Stimulated activated CD4-positive, alpha-beta T cell treated with anti-CD3 and anti-CD28 coated beads, Interleukin-1b, Interleukin-23, amount 100 ng/mL, for 1 hour (primary cell): ENCODE measurements at places on chromosomes 6 and 20.
A peak's percentile ranks its signal among the peaks of the same experiment; 100 is the strongest.

DNA sequence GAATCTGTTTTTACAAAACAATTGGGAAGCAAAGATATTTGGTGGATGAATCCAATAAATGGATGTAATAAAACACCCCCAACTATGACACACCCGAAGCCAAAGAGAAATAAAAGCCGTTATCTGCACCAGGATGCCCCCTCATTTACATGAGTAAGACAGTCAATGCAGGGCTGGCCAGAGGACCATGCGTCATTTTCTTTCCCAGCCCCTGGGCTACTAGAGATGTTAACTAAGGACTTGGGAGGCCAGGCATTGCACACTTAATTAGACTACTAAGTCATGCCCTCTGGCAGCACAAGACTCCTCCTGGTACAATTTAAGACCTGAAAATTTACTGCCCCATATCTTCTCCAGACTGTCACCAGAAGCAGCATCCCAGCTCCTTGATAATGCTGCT, 3.2 kb downstream of the LEMD2 start:
- DNase-seq: no peak

GRCh38 chr20:62378215-62378614, 8.7 kb upstream of the RPS21 start:
- no peak for DNase-seq

DNA sequence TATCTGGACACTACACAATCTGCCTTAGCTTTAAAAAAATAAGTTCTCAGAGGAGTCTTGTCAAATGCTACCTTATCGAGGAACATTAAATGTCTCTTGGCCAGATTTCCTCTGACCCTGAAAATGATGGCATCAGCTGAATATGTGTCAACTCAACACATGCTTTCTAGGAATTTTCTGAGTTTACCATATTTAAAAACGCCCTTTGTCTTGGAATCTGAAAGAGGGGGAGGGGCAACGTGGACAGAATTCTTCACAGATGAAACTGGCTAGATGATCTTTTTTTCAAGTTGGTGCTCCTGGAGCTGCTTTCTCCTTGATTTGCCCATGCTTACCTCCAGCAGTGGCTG, 5.1 kb downstream of the SOX4 start:
- DNase-seq: no peak

DNA sequence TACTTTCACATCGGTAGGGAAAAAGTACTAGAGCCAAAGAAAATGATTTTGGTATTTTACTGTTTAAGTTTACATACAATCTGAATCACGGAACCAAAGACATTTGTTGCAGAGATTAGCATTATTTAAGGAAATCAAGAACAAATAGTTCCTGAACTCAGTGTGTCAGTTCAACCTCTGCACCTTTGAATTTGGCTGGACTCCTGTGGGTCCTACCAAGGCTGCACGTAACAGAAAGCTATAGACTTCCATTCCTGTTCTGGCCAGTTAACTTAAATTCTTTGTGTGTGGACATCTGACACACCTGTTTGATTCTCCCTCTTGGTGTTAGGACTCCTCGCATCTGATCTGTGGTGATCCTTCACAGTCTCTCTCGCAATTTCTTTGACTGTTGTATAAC, 69.6 kb downstream of the MACROD2 start:
- DNase-seq: no peak

- DNase-seq: no peak
Measured at GRCh38 chr6:133286765-133287164, 45.6 kb downstream of the EYA4 start.

DNA sequence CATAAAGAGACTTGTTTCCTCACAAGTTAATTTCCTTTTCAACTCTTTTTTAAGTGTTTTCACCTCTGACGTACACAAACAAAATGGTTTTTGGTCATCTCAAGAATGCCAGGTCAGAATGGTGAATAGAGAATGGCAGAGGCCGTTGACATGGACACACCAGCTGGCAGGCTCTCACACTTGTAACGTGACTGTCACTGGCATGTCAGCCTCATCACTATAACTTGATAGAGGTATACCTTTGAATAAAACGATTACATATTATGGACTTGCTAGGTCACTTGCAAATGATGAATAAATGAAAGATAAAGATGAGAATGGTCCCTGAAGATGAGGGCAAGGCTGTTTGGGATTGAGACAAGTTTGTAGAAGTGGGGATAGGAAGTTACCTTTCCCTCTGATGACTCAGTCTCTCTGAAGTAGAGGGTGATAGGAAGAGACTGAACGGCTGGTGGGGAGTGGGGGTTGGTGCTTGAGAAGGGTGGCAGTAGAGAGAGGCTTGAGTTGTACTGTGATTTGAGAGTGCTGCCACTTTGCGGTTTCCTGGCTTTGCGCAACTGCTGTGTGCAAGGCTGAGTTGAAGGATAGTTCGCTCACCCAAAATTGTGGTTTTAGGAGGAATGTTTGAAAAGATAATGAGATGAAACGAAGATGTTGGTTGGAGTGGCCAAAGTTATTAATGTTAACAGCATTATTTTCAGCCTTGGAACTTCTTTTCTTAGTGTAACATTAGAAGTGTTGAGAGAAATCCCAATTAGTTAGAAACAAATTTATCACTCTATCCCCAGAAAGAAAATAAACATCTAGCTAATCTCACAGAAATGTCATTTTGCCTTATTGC, 30.3 kb downstream of the TBPL1 start:
- DNase-seq: no peak

DNA sequence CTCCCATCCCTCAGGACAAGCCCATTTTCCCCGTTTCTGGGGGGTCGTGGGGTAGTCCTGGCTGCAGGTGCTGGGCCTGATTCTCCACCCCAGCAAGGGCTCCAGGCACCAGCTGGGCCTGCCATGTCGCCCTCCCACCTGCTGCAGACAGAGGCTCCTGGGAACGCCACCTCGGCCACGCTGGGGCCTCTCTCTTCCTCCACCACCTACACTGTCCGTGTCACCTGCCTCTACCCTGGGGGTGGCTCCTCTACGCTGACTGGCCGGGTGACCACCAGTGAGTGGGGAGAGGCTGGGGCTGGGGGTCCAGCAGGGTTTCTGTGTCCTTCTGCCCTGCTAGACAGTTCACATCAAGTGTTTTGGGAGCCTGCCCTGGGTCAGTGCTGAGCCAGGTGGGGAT, 19.3 kb downstream of the COL20A1 start:
- no peak for DNase-seq

DNA sequence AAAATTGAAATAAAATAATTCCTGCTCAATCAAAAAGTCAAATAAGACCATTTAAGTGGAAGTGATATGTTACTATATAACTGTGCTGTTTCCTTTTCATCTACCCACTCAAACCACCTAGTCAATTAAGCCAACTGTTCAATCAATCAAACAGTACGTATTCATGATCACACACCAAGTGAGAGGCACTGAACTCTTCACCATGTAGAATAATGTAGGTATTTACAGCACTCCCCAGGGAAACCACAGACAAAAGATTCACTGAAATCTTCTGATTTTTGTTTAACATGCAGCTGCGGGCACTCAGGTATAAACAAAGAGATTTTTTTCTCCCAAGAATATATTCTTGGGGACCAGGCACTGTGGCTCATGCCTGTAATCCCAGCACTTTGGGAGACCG, 21.3 kb upstream of the OPRM1 start:
- no peak for DNase-seq

DNA sequence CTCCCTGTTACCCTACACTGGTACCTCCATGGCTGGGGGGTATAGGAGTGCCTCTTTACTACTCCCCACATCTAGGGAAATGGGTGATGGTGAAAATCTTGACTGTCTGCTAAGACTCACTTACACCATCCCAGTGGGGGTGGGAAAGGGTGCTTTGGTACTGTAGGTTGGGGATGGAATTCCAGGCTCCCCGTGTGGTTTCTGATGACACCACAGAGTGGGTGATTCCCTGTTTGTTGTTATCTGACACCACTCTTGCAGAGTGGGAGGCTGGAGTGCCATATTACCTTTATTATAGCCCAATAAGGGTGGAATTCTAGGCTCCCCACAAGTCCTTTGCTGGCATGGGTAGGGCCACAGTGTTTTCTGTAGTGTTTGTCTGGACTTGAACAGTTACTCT, 264.6 kb upstream of the MAN1A1 start:
- DNase-seq: no peak

GRCh38 chr20:17605131-17605660, 35.3 kb downstream of the DSTN start:
- DNase-seq: no peak

DNA sequence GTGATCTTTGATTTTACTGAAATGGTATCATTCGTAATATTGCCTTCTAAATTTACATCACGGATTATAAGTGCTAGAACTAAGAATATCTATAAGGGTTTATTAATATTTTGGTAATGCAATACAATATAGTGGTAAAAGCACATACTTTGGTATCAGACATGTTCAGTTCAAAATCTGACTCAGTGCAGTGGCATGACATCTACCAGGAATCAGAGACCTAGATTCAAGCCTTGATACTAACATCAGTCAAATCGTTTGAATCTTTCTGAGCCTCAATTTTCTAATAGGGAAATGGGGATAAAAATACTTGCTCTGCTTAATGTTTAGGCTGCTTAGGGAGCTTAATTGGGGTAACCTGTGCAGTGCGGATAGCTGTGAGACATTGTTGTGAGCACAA, 488.0 kb downstream of the BCKDHB start:
- DNase-seq: no peak

GRCh38 chr20:18265441-18265840, 22.9 kb upstream of the ZNF133 start:
- no peak for DNase-seq

DNA sequence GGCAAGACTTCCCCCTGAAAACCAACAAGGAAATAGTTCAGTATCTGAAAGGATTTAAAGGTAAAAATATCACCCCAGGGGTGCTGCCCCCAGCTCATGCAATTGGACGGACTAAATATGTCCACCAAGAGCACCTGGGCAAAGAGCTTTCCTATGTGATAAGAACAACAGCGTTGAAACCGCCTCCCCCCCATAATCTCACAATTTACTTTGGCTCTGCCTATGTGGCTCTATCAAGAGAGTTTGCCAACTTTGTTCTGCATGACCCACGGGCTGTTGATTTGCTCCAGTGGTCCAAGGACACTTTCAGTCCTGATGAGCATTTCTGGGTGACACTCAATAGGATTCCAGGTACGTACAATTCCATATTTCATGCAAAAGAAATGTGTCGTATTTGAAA, 35.8 kb downstream of the GCNT2 start:
- DNase-seq: no peak

DNA sequence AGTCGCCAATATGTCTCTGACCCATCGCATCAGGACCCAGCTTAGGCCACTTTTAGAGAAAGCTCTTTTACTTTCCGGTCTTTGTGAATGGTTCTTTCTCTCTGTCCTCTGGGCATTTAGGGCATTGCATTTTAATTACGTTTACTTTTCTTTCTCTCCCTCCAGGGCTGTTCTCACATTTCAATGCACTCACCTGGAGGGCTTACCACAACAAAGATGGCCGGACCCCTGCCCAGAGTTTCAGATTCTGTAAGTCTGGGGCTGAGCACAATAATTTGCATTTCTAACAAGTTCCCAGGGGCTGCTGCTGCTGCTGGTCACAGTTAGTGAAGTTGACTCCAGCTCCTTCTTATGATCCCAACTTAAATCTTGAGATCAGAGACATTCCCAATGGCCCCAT, 3.0 kb downstream of the ANKRD66 start:
- DNase-seq: no peak

- no peak for DNase-seq
Measured at GRCh38 chr6:3426927-3427686, 29.7 kb downstream of the SLC22A23 start.

- no peak for DNase-seq
Measured at GRCh38 chr20:17570347-17571152, 675 bp downstream of the DSTN start.

DNA sequence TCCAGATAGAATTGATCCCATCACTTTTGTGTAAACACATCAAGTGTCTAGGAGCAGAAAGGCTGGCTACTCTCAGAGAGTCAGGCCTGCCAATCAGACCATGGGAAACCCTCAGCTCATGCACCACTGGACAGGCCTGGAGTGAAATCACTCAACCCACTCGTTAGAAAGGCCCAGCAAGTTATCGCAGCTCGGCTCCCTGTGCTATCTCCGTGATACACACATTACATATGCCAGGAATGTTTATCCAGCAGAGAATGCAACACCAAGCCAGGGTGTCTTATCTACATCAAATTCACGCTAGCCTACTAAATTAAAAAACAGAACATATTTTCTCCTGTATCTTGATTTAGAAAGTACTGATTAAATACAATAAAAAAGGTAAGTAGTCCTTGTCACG, 232.4 kb upstream of the FOXQ1 start:
- no peak for DNase-seq

- no peak for DNase-seq
Measured at GRCh38 chr6:34859951-34860350, 27.9 kb downstream of the TAF11 start.

- DNase-seq: peak; percentile 16
Measured at GRCh38 chr6:53651205-53651763, 14.3 kb downstream of the KLHL31 start.

DNA sequence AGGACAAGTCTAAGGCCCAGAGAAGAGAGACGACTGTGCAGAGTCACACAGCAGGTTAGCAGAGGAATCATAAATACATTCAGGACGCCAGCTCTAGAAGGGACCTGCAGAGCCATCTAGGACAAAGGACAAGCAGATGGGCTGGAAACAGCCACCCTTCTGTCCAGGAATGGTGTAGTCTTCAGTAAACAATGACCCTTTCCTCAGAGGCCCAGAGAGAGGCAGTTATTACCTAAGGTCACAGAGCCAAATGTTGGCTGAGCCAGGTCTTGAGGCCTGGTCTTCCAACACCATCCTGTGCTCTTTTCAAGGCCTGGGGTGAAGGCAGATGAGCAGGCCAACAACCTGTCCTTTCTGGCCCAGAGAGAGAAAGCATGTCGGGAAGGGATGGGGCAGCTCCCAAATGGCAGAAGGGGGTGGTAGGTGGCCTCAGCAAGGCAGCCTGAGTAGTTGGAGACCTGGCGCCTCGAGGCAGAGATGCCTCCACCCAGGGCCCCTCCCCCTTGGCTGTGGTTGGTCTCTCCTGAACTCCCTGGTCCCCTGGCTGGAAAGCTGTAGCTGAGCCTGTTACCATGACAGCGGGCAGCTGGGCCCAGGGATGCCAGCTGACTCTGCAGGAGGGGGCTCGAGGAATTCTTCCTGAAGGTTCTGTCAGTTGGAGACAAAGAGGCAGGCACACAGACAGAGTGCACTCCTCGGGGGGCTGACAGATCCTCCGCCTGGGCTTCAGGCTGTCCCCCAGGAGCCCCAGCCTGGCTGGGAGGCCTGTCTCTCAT, 24.8 kb downstream of the EPB41L1 start:
- no peak for DNase-seq

GRCh38 chr6:99491171-99491570, 24.1 kb downstream of the USP45 start:
- no peak for DNase-seq

DNA sequence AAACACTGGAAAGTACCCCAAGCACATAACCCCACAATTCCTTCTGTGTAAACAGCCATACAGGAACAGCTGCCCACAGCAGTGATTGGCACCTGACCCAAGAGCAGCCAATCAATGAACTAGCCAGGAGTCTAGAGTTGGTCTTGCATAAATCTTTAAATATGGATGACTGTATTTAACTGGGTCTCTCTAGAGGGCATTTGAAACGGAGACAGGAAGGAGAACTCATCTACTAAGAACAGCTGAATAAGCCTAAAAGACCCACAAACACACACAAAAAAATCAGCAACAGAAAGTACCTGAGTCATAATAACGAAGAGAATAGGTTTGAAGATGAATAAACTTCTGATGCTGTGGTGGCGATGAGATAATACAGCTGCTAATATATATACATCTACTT, 49.0 kb upstream of the ASF1A start:
- DNase-seq: no peak
